ENCODE measurements at places on chromosomes 11 and 22. TPM values are rescaled to one million over a fixed set of nuclear protein-coding genes. Genes with fewer than 3 reads are reported as not detected.

DNA sequence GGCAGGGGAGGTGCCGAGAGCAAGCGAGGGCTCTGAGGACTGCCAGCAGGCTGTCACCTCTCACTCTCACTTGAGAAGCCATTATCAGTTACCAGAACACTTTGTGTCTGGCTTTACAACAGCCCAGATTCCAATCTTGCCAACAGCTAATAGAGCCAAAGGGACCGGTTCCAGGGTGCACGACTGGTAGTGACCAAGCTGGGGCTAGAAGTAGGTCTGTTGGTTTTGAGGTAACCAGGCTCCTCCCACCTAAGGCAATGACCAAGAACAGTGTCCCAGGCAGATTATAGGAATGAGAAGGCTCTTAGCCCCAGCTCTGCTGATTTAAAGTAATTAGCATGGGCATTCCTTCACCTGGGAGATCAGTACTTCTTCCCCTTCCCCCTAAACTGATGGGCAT, 7.2 kb upstream of the IL10RA start:
- H3K36me3 ChIP-seq, result no peaks in the 10 kb centered on the region

DNA sequence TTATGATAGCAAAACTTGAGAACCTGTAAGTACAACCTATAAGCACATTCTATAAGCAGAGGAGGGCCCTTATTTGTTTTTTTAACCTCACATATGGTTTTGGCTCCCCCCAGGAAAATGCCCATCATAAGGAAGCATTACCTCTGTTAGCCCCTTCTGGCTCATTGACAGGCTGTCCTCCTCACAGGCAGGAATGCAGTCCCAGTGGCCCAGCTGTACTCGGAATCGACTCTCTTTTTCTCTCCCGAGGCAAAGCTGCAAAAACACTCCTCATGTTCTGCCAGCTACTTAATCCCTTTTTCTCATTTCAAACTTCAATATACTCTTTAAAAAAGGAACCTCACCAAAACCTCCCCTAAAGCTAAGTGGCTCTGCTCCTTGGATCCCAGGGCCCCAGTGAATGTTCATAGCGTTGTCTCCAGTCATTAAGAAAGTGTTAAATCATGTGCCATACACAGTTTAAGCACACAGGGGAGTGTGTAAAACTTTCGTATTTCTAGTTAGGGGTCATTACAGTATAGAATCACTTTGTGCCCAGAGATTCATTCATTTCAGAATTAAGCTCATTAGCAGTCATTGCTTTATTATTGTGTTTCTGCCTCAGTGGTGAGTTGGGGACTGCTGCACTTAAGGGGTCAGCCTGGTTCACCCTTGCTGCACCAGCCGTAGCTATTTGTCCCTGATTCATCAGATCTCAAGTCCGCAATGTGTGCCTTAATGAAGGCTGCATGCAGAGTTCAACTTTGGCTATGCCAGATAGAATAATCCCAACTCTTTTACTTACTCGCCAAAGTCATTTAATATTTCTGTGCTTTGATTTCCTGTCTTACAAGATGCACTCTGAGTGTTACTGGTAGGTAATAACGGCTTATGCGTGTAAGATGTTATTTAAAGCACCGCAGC, 57.6 kb downstream of the JRKL start:
- DNase-seq, result no peak
- peaks cover 14% of the 10 kb centered on the region for H3K27me3 ChIP-seq
- no peaks in the 10 kb centered on the region for H3K4me1 ChIP-seq

- H3K27me3 ChIP-seq, result no peaks in the 10 kb centered on the region
- H3K4me1 ChIP-seq, result no peaks in the 10 kb centered on the region
- DNase-seq, result no peak
- H3K4me3 ChIP-seq, result no peak overlapping the region
- H3K27ac ChIP-seq, result no peak overlapping the region
Observed at GRCh38 chr11:1209371-1210057, 13.4 kb upstream of the MUC5B start.

GRCh38 chr22:19596680-19597398, 72.6 kb upstream of the CLDN5 start:
- H3K27me3 ChIP-seq, result no peaks in the 10 kb centered on the region
- no peak overlapping the region for H3K27ac ChIP-seq
- H3K4me3 ChIP-seq, result no peak overlapping the region
- no peaks in the 10 kb centered on the region for H3K36me3 ChIP-seq

DNA sequence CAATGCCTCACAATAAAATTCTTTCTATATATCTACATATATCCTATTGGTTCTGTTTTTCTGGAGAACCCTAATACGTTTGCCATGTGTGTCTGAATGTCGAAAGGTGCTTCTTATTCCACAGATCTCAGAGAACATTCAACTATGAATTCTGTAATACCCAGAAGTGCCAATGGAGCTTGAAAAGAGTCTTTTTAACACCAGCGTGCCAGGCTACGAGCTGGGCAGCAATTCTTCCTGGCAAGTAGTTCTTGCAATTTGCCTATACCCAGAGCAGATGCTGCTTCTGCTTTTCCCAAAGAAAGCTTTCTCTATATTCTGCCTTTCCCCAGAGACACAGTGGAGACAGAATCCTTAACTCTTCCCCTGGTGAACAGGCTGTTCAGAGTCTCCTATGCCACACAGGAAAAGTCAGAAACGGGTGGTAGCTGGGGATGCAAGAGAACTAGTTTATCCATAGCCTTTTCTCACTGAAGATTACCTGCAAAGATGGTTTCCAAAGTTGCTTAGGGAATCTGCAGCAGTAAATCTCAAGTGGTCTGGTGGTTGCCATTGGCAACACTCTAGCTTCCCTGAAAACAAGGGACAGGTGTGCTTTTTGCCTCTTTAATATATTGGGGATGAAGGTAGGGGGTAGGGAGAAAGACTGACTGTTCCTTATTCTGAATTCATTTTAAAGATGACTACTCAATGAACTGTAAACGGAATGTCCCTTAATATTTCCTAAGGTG, 16.8 kb upstream of the PAFAH1B2 start:
- H3K4me3 ChIP-seq, result no peak overlapping the region
- H3K4me1 ChIP-seq, result no peaks in the 10 kb centered on the region
- DNase-seq, result no peak
- no peaks in the 10 kb centered on the region for H3K27me3 ChIP-seq

DNA sequence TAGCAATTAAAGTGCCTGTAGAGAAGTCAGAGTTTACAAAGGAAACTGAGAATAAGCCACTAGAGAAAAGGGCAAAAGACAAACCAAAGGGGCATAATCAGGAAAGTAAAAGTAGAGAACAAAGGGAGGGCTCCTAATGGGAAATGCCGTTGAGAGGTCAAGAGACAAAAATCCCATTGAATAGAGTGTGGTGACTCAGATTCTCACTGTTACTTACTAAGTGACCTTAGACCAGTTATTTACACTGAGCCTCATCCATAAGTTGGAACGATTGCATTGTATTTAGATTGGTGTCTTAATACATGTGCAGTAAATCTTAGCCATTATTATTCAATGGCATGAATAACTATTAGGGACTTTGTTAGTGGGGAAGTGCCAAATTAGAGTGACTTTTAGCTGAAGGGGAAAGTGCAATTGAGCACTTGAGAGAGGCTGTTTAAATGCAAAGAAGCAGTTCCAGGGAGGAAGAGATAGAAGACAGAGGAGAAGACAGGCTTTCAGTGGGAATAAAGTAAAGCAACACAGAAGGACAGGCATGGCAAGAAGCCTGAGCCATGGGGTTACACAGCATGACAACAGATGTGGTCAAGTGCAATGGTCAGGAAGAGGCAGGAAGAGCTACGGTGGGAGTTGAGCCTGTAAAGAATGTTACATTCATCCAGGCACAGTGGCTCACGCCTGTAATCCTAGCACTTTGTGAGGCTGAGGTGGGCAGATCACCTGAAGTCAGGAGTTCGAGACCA, 82.6 kb downstream of the UBASH3B start:
- no peak for DNase-seq
- H3K27me3 ChIP-seq, result no peaks in the 10 kb centered on the region
- H3K36me3 ChIP-seq, result no peaks in the 10 kb centered on the region
- H3K27ac ChIP-seq, result no peak overlapping the region

DNA sequence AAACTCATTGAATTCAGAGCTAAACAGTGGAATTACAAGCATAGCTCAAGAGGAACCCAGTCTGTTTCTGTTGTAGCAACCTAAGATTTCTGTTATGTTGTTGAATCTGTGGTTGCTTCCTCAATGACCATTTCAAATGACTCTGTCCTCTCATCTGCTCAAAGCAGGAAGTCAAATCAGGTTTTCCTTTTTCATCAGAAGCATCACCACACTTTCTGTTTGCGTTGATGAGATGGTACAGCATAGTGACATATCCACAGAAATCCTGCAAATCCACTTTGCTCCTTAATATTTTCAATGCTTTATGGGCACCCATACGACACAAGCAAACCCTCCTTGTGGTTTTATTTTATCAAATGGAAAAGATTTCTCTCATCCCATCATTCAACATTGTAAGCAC, 12.6 kb upstream of the UCP2 start:
- no peak overlapping the region for H3K4me3 ChIP-seq
- DNase-seq, result peak; percentile 31
- no peaks in the 10 kb centered on the region for H3K4me1 ChIP-seq
- H3K27ac ChIP-seq, result no peak overlapping the region
- no peaks in the 10 kb centered on the region for H3K36me3 ChIP-seq
- H3K27me3 ChIP-seq, result no peaks in the 10 kb centered on the region

DNA sequence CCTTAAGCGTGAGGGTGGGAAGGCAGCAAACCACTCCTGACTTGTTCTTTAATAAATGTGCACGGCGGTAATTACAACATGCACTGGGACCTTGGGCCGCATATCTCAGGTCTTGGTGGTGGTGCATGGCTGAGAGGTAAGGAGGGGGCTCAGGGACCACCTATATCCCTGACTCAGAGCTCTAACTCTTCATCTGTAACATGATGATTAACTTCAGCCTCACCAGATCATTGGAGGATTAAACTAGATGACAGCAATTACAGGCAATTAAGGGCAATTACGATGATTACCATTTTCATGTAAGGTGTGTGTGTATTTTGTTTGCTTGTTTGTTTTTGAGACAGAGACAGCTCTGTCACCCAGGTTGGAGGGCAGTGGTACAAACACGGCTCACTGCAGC, 45.0 kb downstream of the FBLN1 start:
- H3K36me3 ChIP-seq, result peaks cover 63% of the 10 kb centered on the region
- H3K27me3 ChIP-seq, result no peaks in the 10 kb centered on the region
- DNase-seq, result no peak
- no peaks in the 10 kb centered on the region for H3K4me1 ChIP-seq

- no peaks in the 10 kb centered on the region for H3K27me3 ChIP-seq
- H3K4me1 ChIP-seq, result no peaks in the 10 kb centered on the region
- no peak for DNase-seq
- no peaks in the 10 kb centered on the region for H3K36me3 ChIP-seq
Observed at GRCh38 chr22:47548953-47549740, 786.7 kb downstream of the TBC1D22A start.

GRCh38 chr11:70360211-70360610, 38.1 kb upstream of the CTTN start:
- H3K4me1 ChIP-seq, result no peaks in the 10 kb centered on the region
- peaks cover 78% of the 10 kb centered on the region for H3K36me3 ChIP-seq
- no peak for DNase-seq
- no peaks in the 10 kb centered on the region for H3K27me3 ChIP-seq
- no peak overlapping the region for H3K4me3 ChIP-seq
- no peak overlapping the region for H3K27ac ChIP-seq

DNA sequence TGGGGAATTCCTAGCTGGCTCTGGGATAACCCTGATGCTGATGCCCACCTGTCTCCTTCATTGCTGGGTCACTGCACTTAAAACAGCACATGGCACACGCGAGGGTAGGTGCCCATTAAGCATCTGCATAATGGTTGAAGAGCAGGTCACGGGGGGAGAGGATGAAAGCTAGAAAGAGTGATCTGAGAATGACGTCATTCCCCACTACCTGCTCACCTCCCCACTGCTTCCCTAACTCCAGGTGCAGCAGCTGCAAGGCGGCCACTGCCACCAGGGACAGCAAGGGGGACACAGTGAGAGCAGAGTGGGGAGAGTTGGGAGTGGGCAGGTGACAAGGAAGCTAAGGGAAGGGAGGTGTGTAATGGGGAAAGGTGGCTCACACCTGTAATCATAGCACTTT, 27.0 kb downstream of the ADA2 start:
- peaks cover 26% of the 10 kb centered on the region for H3K36me3 ChIP-seq
- H3K4me3 ChIP-seq, result no peak overlapping the region
- no peak for DNase-seq
- no peak overlapping the region for H3K27ac ChIP-seq
- no peaks in the 10 kb centered on the region for H3K27me3 ChIP-seq
- no peaks in the 10 kb centered on the region for H3K4me1 ChIP-seq

DNA sequence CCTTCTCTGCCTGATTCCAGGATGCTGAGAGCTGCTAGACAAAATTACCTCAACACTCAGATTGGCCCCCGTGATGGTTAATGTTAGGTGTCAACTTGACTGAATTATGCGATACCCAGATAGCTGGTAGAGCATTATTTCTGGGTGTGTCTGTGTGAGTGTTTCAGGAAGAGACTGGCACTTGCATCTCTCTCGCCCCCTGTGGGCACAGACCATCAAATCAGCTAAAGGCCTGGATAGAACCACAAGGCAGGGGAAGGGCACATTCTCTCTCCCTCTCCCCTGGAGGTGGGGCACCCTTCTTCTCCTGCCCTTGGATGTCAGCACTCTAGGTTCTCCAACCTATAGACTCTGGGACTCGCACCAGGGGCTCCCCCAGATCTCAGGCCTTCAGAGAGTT, 79.7 kb downstream of the KIRREL3 start:
- no peak for DNase-seq
- H3K36me3 ChIP-seq, result no peaks in the 10 kb centered on the region
- H3K4me1 ChIP-seq, result no peaks in the 10 kb centered on the region
- no peaks in the 10 kb centered on the region for H3K27me3 ChIP-seq

- H3K27ac ChIP-seq, result no peak overlapping the region
- H3K27me3 ChIP-seq, result no peaks in the 10 kb centered on the region
- H3K36me3 ChIP-seq, result peaks cover 3% of the 10 kb centered on the region
- no peak for DNase-seq
- no peak overlapping the region for H3K4me3 ChIP-seq
- peaks cover 6% of the 10 kb centered on the region for H3K4me1 ChIP-seq
Observed at GRCh38 chr11:47001781-47002181, 65.2 kb downstream of the CSTPP1 start.

- H3K4me1 ChIP-seq, result no peaks in the 10 kb centered on the region
- H3K27me3 ChIP-seq, result no peaks in the 10 kb centered on the region
- H3K36me3 ChIP-seq, result no peaks in the 10 kb centered on the region
- no peak for DNase-seq
- H3K27ac ChIP-seq, result no peak overlapping the region
- no peak overlapping the region for H3K4me3 ChIP-seq
Observed at GRCh38 chr11:9905960-9906791, 242.3 kb downstream of the SWAP70 start.

- peaks cover 22% of the 10 kb centered on the region for H3K4me1 ChIP-seq
- H3K27me3 ChIP-seq, result no peaks in the 10 kb centered on the region
- no peak overlapping the region for H3K4me3 ChIP-seq
- H3K36me3 ChIP-seq, result no peaks in the 10 kb centered on the region
- H3K27ac ChIP-seq, result peak overlapping the region; percentile 62
Observed at GRCh38 chr11:46456269-46457001, 64.9 kb upstream of the CHRM4 start.

- no peak for DNase-seq
- H3K4me1 ChIP-seq, result no peaks in the 10 kb centered on the region
- H3K4me3 ChIP-seq, result no peak overlapping the region
- H3K27me3 ChIP-seq, result no peaks in the 10 kb centered on the region
- no peaks in the 10 kb centered on the region for H3K36me3 ChIP-seq
Observed at GRCh38 chr11:106872246-106872645, 146.0 kb downstream of the GUCY1A2 start.

- no peaks in the 10 kb centered on the region for H3K27me3 ChIP-seq
- no peak overlapping the region for H3K4me3 ChIP-seq
- H3K27ac ChIP-seq, result no peak overlapping the region
- no peak for DNase-seq
- H3K4me1 ChIP-seq, result peaks cover 34% of the 10 kb centered on the region
- no peaks in the 10 kb centered on the region for H3K36me3 ChIP-seq
Observed at GRCh38 chr22:30309951-30310741, 16.6 kb downstream of the TBC1D10A start.

NAALADL1 gene
- polyA plus RNA-seq, result 8.9 TPM

APOBEC3B gene
- polyA plus RNA-seq, result 3.8 TPM

MS4A6E gene
- not detected for polyA plus RNA-seq

CLDN5 gene
- 12.4 TPM for polyA plus RNA-seq
